GM23338 (cell line): ENCODE measurements at places on chromosomes 5 and 9.

- no peak for DNase-seq
These were observed 567.9 kb downstream of the TAF11L14 start for GRCh38 chr5:18202164-18202563.

DNA sequence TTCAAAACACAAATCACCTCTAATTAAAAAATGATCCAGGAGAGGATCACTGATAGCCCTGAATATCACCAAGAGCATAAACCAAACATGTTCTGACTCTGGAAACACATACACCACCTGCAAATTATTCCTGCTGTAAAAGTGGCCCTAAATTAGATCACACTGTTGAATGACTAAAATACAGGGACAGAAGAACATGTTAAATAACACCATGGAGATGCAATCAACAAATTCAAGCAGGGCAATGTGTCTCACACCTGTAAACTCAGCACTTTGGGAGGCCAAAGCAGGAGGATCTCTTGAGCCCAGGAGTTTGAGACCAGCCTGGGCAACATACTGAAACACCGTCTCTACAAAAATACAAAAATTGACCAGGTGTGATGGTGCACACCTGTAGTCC lies 18.2 kb upstream of the SPOUT1 start:
- DNase-seq, result no peak

DNA sequence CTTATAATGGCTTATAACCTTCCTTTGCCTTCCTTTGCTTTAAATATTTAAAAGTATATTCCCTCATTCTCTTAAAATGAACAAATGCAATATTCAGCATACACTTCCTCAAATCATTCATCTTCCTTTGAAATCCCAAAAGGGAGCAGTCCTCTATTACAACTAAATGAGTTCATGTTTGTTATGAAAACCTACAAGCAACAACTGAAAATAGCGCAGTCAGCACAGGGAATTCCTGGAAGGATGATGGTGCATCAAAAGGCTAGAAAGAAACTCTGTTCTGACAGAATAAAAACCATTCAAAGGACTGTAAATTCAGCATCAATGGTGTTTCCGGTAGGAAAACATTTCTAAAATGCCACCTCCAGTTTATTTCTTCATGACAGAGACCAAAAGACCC lies 3.3 kb downstream of the NR6A1 start:
- peak; percentile 36 for DNase-seq

GRCh38 chr9:20663133-20663532 lies 20.9 kb upstream of the FOCAD start:
- no peak for DNase-seq

DNA sequence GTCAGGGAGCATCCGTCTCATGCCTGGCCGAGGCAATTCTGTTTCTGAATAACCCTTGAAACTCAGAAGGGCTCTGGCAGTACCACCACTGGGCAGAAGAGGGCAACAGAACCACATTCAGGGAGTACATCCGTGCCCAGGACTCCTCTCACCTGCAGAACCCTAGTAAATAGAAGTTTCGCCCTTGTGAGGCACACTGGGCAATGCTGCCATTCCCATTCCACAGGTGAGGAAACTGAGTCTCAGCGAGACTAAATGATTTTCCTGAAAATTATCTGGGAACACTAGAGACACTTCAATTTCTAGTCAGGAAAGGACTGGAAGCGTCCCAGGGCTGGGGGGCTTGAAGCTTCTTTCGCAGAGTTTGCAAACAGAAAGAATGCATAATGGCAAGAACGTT lies 74.7 kb downstream of the FGF1 start:
- DNase-seq, result peak; percentile 84
